Stimulated activated CD4-positive, alpha-beta T cell treated with anti-CD3 and anti-CD28 coated beads, TNF-alpha, amount 100 ng/mL, for 1 hour (primary cell): ENCODE measurements at places on chromosomes 2 and 18.

DNA sequence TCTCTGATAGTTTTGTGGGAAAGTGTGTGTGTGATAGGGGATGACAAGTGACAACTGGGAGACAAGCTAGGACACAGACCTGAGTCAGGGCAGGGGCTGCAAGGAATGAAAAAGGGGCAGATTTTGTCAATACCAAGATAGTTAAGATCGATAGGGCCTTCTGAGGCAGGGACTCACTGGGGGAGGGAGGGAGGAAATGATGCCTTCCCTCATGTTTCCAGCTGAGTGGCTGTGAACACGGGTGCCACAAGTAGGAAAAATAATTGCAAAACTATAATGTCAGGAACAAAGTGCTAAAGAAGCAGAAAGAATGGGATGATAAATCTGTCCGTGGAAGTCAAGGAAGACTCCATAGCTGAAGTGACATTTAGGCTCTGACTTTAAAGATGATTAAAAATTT lies 24.2 kb downstream of the CDH2 start:
- no peak for DNase-seq

- DNase-seq: no peak
Observed at GRCh38 chr2:100376836-100377235, 40.6 kb downstream of the CHST10 start.

DNA sequence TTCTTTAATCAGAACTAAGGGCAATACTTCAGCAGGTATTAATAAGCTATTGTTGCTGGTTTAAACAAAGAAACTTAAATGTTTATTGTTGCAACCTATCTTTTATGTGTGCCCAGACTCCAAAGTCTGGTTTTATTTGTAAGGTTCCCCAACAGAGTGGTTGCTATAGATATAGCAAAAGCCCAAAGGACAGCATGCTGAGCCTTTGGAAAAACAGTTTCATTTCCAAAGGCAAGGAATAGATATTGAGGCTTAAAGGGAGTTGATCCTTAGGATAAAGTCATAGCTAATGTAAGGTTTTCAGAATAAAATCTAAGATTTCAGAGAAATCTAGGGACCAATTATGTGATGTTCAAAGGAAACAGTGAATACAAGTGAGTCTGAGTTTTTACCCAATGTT lies 413.2 kb upstream of the SLC14A2 start:
- DNase-seq: no peak

DNA sequence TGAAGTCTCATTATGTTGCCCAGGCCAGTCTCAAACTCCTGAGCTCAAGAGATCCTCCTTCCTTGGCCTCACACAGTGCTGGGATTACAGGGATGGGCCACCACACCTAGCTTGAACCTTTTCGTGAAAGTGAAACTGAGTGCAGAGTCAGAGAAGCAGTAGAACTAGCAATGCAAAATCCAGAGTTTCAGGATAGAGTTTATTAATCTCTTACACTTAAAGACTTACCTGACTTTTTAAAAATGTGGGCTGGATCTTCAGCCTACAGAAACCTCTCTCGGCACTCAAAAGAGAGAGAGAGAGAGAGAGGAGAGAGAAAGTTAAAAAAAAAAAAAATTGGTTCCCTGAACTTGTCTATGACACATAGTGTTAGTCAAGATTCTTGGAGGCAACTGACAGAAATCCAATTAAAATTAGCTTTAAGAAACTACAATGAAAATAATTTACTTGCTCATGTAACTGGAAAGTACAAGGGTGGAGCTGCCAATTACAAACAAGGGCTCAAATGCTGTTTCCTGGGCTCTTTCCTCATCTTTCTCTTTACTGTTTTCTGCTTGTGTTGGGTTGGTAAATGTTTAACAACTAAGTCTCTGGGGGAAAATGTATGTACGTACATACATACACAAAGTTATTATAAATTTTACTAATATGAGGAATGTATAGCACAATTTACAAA lies 98.1 kb upstream of the CERS6 start:
- no peak for DNase-seq

DNA sequence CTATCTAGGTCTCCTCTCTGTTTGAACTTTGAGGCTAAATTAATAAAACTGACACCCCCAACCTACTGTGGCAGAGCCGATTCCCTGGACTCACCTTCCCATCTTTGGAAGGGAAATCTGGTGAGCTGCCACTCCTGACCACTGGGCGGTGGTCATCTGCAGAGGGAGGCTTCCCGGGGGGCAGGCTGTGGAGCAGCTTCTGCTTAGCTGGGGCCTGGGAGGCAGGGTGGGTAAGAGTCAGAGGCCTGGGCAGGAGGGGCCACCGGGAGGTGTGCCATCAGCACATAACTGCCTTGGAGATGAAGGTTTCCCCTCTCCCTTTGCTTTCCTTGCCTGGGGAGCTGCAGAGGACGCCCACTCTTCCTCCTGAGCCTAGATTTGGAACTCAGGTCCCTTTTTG lies 2.3 kb upstream of the NPPC start:
- DNase-seq: no peak

DNA sequence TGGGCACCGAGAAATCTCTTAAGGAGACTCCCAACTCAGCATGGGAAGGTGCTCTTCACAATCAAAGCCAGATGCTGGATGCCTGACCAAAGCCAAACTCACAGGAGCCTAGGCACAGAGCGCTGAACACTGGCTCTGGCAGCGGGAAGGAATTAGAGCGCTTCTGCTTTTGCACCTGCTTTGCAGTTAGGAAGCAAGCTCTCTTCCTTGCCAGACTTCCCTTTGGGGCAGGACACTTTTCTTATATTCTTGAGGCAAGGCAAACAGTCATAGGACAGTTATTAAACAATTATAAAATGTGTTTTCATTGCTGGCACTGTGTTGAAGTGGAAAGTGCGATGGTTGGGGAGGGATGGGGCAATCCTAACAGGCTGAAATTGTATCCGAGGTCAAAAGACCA lies 79.6 kb upstream of the DNMT3A start:
- DNase-seq: no peak

DNA sequence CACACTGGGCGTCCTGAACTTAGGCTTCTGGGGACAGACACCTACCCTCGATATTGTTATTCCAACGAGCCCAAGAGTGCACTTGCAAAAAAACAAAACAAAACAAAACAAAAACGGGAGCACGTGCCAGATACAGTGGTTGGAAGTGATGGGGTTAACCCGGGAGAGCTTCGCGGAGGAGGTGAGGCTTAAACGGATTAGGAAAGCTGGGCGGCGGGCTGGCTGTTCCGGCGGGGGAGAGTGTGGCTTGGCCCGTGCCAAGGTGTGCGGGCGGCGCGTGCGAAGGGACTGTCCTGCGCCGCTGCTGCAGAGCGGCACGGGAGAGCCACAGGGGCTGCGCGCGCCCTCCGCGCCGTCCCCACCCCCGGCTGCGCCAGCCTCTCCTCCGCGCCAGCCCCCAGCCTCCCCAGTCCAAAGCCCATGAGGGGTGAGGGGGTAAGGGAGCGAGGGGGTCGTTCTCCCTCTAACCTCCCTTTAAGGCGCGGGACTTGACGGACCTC lies 1.5 kb upstream of the SLC30A3 start:
- DNase-seq: no peak

DNA sequence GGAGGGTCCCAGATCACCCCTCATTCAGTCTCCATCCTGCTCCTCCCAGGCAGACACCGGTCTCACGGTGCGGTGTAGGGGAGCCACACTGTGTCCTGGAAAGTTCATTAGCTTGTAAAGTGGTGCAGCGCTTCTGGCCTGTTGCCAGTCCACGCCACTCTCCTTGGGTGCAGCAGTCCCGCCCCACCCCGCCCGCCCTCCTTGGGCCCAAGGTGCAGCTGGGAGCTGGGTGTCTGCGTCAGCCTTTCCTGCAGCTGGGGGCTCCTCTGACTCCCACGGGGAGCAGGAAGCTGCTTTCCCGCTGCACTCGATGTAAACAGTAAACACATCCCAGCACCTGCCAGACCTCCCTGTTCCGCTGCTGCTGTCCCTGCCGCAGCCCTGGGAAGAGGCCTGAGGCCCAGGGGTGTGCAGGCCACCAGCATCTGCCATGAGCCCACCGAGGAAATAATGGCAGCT lies 53.8 kb upstream of the ASB18 start:
- DNase-seq: no peak
